ENCODE measurements at places on chromosomes 12 and 14. TPM values are rescaled to one million over a fixed set of nuclear protein-coding genes. Genes with fewer than 3 reads are reported as not detected.

DNA sequence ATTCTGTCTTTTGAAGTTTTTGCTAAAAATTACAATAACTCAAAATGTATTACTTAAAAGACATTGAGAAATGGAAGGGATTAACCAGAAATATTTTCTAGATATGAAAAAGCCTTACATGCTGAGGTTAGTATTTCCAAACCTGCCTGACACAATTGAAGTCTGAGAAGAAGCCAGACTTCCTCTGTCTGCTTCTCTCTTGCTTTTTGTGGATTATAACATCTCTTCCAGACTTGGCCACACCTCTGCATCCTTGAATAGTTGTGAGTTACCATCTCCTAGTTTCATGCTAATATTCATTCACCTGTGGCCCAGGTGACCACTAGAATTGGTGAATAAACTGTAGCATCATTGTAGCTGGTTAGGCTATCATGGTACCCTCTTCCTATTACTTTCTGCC is 497.6 kb downstream of the SLC16A7 start:
- DNase-seq = no peak

Gene COX8C
- not detected for total RNA-seq

DNA sequence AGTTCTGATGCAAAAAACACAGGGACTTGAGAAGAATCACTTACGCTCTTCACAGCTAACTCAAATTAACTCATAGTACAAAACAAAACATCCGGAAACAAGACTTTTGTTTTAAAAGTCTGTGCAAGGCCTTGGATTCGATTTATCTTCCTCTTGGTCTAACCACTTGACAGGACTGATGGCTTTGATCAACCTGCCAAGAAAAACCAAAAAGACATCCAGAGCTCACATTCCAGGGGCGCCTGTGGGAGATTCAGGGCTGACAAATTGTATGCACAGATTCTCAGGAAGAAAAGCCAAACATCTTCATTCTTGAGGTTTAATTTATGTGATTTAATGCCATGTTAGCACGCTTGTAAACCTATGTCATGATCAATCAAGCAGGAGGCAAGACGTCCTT is 129.1 kb upstream of the TMCC3 start:
- no peak for DNase-seq

GRCh38 chr12:132227782-132228475 is 83.7 kb downstream of the NOC4L start:
- no peak for DNase-seq

DNA sequence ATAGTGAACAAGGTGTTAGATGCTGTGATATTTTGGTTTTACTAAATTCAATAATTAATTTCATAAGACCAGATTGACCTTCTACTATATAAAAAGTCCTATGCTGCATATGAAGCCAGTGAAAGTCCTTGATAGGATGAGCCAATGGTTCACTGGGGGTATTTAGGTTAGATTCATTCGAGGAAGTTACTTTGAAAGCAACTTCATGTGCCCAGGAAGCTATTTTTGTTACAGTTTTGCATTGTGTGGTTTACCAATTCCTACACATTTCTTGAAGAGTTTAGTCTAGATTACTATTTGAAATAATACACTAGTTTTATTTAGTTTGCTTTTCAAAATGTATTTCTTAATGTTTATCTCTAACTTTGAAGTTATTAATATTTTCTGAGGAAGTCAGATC is 58.5 kb upstream of the RMST start:
- DNase-seq = no peak

GRCh38 chr14:51119411-51120051 is 24.6 kb upstream of the TRIM9 start:
- no peak for DNase-seq

DNA sequence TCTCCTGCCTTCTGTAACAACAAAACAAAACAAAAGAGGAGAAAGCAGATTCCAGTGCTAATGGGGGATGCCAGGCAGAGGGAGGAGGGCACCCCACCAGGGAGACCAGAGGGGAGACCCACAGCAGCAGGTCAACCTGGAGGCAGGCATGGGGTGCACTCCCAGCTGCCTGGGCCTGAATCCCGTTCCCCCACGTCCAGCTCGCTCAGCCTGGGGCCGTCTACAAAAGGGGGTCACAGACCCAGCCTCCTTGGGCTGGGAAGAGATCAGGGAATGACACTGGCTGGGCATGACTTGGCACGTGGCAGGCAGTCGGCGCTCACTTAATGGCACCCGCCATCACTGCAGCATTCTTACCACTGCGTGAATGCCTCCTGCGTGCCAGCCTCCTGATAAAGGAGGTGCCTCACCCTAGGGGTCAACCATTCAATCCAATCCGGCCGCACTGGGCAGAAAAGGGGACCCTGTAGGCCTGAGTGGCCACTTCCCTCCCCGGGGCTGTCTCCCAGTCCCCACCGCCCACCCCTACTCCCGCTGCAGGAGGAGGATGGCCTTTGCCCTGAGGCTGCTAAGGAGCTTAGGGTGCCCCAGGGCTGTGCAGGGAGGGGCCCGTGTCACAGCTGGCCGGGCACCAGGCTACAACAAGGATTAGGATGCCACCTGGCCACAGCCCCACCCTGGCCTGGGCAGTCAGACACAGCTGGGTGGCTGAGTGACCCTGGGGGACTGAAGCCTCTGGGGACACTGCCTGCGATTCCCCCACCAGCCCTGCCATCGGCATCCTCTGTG is 87.5 kb downstream of the NCOR2 start:
- DNase-seq = no peak

DNA sequence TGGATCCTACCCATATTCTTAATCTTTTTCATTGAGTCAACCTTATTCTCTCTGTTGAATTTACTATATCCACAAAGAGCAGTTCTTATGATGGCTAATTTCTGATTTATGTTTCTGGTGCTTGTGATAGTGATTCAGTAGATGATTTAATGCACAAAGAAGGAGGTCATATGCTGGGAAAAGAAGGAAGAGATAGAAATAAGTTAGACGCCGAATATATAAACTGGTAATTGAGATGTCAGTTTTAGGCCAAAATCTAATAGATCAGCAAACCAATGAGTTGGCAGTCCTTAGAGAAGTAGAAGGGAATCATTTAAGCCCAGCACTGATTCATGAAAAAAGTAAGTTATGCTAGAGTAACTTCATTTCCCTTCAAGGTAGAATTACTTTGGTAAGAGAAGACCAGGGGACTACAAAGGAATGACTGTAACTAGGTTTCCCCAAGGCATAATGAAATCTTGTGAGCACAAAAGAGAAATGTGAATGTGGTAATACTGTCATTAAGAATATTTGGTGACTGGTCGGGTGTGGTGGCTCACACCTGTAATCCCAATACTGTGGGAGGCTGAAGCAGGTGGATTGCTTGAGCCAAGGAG is 132.4 kb downstream of the TGFB3 start:
- no peak for DNase-seq

- DNase-seq = no peak
Observed at GRCh38 chr12:24349051-24349799, 399.8 kb upstream of the SOX5 start.

Gene ENDOU
- 0.09 TPM for total RNA-seq

DNA sequence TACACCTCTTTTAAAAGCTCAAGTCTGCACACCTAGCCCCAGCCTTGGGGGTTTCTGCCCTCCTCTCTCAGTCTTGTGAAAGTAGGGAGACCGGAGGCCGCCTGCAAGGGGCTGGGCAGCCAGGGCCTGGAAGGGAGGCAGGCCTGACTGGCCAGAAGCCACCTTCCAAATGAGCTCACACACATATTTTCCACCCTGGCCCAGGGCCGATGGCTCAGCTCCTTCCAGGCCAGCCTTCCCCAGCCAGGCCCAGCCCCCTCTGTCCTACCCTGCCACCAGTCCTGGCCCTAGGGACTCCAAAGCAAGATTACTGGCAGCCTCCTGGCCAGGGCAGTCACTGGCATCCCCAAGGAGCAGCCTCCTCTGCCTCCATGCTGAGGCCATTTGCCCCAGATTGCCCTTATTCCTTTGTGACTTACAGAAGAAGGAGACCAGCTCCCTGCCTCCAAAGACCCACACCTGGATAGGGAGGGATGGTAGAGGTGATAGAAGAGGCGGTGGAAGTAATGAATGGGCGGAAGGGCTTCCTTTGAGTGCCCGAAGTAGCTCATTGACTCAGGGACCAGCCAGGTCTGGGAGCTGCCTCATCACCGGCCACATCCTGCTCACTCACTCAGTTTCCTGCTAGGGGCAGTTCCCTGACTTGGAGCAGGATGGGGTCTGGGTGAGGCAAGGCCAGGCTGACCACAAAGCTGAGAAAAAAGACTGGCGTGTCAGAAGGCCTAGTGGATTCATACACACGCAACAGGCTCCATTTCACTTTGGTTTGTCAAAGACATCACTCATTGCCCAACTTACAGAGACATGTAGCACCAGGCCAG is 14.8 kb downstream of the MMP14 start:
- DNase-seq = peak; percentile 75

Gene BATF
- 175 TPM for total RNA-seq

Gene ZC2HC1C
- total RNA-seq = 1.6 TPM

DNA sequence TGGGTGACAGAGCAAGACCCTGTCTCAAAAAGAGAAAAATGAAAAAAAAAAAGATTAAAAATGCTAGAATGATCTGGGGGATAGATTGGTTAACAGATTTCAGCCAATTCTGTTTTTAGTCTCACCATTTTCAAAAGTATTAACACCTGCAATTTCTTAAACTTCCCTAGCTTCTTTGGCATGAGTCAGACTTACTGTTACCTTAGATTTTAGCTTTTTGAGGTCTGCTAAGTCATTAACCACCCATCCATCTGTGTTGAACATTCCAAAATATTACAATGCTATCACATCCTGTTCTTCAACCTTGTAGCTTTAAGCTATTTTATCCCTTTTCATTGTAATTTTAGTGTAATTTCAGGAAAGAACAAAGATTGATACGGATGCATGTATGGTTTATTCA is 59.3 kb downstream of the PPP1R13B start:
- no peak for DNase-seq

DNA sequence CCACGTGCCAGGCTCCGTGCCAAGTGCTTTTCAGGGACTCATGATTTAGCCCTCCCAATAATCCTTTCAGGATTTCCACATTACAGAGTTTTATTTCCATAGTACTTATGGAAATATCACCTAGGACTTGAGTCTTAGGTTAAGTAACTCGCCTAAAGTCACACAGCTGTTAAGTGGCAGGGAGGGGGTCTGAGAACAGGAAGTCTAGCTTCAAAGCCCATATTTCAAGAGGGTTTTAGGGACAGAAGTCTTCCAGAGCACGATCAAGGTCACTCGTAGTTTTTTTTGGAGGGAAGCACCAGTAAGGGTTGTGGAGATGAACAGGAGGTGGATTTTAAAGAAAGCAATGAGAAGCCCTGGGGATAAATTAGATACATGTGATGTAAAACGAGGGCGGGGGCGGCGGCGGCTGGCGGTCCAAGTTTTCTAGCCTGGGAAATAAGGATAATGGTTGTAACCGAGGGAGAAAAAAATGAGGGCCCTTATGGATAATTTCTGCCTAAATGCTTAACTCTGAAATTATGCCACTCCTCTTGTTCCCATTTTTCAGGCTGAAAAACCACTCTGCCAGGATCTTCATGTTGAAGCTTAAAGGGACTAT is 192.6 kb upstream of the FOXN3 start:
- DNase-seq = no peak

DNA sequence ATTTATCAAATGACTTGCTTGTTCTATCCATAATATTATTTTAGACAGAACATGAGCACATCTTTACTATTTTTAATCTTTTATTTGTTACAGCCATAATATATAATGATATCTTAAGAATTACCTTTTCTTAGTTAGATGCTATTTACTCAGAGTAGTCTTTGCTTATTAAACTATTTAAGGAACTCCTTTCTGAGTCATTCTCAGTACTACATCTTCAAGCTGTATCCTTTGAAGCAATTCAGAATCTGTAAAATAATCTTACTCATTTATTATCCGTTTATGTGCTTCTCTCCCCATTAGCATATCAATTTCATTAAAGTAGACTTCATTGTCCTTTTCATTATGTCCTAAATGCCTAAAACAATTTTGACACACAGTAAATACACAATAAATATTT is 240.4 kb upstream of the FAR2 start:
- no peak for DNase-seq

- no peak for DNase-seq
Observed at GRCh38 chr14:33323979-33324378, 385.3 kb downstream of the NPAS3 start.

Gene GALNT16
- not detected for total RNA-seq

GRCh38 chr14:49966304-49966809 is 73.5 kb downstream of the ARF6 start:
- DNase-seq = no peak

DNA sequence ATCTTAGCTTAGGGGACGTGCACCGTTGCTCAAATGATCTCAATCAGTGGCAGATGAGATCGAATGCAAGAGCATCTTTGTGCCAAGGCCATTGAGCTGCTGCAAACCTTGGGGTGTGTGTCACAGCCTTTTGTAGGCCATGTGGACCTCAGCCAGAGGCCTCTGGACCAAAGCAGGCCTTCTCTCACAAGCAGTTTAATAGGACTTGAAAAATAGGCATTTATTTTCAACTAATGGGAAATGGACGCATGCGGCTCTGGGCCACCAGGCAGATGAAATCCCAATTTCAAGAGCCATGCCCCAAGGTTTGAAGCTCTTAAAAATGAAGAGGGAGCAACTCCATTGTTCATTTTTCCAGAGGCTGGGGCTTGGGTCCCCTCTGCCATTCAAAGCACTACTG is 87.3 kb downstream of the TTC7B start:
- DNase-seq = no peak

Gene TEX52
- 0.17 TPM for total RNA-seq

DNA sequence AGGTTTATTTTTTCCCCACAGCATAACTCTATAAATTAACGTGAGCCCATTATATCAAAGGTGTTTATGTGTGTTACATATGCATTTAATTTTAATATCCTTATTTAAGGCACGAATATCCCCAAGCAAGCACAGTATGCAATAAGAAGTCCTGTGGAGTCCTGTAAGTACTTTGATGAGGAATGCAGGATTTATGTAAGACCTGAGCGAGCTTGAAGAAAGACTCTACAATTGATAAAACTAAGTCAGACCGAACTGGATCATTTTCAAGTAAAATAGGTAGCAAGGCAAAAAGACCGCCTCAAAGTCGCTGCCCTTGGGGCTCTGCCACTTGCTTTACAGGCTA is 755 bp downstream of the SLC25A21 start:
- no peak for DNase-seq

- no peak for DNase-seq
Observed at GRCh38 chr12:29741342-29742241, 42.1 kb downstream of the TMTC1 start.

DNA sequence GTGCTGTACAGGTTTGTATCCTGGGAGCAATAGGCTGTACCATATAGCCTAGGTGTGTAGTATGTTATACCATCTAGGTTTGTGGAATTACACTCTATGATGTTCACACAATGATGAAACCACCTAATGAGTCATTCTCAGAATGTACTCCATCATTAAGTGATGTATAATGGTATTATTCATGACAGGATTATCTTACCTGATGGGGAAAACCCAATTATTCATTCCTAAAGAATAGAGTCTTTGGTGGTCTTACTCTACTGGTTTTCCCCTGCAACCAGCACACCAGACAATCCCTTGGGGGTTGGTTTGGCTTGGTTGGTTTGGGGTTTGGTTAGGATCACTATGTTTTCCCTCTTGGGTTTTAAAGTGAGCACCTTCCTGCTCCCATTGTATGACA is 12.6 kb upstream of the OR10P1 start:
- DNase-seq = peak; percentile 56

- peak; percentile 74 for DNase-seq
Observed at GRCh38 chr12:101414533-101415119, 7.1 kb upstream of the ARL1 start.

Gene SCN8A
- 0.38 TPM for total RNA-seq
